ENCODE measurements at places on chromosomes 13 and 19.

DNA sequence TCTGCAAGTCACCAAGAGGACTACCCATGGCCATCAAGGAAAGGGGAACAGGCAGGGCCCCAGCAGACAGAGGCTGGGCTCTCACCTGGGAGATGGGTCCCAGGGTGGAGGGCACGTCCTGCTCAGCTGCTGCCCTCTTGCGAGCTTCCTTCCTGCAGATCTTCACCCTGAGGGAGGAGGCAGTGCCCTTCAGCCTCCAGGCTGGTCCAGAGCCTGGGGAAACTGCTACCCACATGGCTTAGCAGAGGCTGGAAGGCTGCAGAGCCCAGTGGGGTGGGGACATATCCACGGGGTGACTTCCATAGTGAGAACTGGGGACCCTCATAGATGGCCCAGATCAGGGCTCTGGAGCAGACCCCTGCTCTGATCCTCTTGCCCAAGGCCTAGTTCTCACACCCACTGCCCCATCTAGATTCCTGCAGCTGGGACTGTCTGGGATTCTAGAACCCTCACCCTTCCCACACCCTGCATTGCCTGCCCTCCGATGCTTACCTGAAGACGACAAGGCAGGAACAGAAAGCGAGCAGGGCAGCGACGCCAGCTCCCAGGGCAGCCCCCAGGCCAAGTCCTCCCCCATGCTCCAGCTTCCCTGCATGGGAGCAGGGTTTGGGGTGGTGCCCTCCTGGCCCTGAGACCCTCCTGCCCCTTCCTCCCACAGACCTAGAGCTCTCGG is 9.0 kb downstream of the SIGLEC11 start:
- no peak for DNase-seq

DNA sequence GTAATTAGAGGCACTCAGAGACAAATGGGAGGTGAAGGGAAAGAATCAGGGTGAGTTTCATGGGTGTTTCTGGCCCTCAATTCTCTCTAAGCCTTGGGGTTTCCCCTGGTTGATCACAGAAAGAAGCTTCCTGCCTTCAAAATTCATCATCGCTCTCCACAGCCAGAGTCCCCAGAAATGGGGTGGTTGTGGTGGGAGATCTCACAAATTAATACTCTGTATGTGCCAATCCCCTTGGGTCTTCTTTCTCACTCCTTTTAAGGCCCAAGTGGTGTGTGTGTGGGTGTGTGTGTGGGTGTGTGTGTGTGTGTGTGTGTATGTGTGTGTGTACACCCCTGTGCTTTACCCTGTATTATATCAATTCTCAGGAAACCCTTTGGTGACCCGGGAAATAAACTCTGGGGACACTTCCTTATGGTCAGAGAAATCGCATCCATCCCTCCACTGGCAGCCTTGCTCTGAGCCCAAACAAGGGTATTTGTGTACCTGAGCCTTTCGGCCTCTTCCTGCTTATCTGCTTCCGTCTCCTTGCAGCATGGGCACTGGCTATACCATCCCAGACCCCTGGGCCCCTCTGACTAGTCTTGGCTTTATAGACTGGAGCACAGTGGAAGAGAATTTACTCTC is 2.8 kb upstream of the FCGBP start:
- peak; percentile 11 for DNase-seq

- DNase-seq = no peak
These were observed 60.3 kb downstream of the ZNF726 start for GRCh38 chr19:23974941-23975340.

- peak; percentile 24 for DNase-seq
These were observed 1.1 kb downstream of the PIP5K1C start for GRCh38 chr19:3698974-3699740.

DNA sequence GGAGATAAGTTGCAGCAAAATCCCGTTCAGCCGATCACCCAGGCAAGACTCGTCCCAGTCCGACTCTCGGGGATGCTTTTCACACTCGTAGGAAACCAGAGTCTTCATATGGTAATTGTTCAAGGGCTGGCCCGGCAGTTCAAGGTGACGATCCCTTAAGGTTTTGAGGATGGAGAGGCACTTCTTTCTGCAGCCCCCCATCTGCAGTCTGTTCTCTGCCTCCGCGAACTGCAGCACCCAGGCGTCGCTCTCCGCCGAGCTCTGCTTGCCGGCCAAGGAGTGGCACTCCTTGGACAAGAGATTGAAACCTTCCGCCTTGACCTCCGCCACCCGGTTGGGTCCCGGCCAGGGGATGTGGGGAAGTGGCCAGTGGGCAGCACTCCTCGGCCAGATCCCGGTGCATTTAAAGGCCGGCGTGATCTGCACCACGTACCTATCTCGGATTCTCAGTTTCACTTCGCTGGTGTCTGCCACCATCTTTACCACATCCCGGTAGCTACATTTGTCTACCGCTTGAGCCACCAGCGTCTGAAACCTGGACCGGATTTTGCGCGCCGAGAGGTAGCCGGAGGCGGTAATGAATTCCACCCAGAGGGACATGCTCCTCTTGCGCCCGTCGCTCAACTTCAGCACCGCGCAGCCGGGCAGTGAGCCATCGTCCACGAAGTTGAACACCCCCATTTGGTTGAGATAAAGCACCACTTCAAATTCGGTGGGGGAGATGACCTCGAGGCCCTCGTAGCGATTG is 1.1 kb downstream of the MAB21L1 start:
- DNase-seq = no peak

DNA sequence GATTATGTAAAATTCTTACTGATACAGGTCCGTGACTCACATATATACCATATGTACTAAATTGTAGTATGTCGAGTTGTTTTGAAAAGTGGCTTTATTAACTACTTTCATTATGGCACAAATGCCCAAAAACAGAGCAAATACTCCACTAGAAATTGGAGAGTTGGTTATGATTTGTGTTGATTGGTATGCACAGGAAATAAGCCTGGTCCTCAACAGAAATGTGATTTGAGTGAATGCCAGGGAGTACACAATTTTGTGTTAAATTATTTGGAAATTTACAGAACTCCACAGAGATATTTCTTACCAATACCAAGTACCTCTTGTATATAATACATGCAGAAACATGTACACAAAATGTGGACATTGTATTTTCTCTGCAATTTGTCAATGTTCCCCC is 676.7 kb downstream of the PCDH9 start:
- DNase-seq = no peak

DNA sequence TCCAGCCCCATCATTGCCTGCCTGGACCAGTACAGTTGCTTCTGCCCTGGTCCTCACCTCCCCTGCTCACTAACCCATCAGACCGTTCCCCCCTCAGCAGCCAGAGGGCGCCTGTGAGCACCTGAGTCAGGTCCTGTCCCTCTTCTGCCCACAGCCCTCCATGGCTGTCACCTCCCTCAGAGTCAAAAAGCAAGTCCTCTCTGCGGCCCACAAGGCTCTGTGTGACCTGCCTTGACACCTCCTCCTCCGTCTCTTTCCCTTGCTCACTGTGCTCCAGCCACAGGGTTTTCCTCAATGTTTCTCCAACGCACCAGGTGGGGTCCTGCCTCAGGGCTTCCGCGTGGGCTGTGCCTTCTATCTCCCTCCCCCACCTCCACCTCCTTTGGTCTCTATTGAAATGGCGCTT is 29.4 kb upstream of the PTPRS start:
- peak; percentile 14 for DNase-seq

- DNase-seq = peak; percentile 33
These were observed 3.9 kb upstream of the GSK3A start for GRCh38 chr19:42246143-42246921.

- DNase-seq = peak; percentile 46
These were observed 24.9 kb downstream of the SIGLEC7 start for GRCh38 chr19:51166846-51167490.

GRCh38 chr19:18488403-18488723 is 33.5 kb downstream of the ELL start:
- no peak for DNase-seq

- no peak for DNase-seq
These were observed 733.9 kb upstream of the ARGLU1 start for GRCh38 chr13:107301724-107302374.

- DNase-seq = no peak
These were observed 7.8 kb upstream of the VSTM2B start for GRCh38 chr19:29517946-29518345.

DNA sequence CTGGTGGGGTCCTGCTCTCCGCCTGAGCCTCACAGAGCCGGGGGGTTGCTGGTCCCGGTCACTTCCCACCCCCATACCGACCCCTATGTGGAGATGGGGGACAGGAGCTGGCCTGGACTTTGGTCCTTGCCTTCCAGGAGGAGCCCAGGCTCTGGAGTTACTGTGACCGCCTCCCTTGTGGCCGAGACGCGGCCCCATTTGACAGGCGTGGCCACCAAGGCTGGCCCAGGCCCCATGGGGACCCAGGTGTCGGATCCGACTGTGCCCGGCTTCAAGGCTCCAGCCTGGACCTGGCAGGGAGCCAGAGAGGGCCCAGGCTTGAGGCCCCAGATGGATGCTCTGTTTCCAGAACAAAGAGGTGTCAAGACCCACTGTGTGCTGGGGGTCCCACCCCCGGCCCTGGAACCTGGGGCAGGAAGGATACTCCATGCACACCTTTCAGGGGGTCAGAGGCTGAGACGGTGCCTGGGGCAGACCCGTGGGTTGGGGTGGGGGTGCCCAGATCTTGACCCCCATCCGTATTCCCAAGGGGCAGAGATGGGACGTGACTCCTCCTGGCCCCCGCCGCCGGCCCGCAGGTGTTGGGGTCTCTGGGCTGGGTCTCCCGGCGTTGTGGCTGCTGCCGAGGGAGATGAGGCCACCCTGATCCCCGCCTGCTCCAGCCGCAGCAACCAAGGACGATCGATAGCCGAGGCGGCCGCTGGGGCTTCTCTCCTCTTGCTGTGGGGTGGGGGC is 47.8 kb upstream of the TCF3 start:
- no peak for DNase-seq

DNA sequence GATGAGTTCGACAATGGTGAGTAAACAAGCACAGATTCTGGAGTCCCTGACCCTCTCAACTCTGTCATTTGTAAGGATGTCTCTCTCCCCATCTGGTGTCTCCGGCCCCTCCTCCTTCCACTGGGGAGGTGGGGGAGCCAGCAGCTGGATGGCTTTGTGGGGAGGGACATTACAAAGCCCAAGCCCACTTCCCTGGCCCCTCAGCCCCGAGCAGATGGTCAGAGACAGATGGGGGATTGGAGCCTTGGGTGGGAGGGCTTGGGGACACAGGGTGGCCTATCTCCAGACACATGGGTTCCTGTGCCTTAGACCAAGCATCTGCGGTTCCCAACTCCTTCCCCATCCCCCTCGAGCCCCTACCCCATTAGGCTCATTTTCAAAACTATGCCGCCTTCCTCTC is 2.5 kb downstream of the TIMM50 start:
- no peak for DNase-seq

- DNase-seq = no peak
These were observed 299.5 kb downstream of the MZT1 start for GRCh38 chr13:72427757-72428528.

DNA sequence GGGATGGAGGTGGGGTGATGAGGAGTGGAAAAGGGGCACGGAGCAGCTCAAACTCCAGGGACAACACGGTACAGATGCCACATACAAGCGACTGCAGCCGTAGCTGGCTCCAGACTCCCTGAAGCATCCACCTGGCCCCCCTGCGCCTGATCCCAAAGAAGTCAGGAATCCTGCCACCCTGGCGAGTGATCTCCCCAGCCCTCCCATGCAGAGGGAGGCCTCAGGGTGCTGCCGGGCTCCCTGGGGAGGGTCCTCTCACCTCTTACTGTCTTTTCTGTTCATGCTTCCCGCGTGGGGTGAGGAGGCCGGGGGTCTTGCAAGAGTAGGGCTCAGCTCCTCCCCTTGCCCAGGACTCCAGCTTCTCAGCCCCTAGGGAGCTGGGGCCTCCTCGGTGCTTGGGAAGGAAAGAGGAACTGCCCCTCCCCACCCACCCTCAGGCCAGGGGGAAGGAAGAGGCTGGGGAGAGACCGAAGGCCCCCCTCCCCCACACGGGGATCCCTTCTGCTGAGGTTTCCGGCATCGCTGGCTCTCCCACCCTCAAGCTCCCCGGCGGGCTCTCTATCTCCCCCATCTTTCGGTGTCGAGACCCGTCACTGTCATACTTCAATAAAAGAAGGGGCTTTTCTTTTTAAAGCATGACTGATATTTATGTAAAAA is at the start of gene RASGRP4:
Gene RASGRP4, minus strand, starts transcription at position 410 of the 657 bp plus-strand sequence. Its CDS starts 128 bp downstream, at position 282.
- peak; percentile 57 for DNase-seq

DNA sequence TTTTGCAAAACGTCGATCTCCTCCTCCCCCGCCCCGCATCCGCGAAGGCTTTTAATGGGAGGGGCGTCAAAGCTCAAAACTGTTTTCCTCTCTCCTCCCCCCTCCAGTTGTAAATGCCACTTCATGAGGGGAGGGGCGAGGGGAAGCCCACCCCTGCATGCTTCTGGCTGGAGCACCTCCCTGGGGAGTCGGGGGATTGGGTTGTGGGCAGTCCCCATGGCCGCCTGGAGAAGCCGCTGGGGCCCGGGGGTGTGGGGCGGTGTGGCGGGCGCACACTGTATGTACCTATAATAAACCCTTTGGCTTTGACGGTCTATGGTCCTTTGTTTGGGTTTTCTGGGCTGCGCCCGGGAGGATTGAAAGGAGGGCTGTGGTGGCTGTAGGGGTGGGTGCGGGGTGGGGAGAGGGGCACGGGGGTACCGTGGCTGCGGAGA is 505 bp upstream of the SHKBP1 start:
- no peak for DNase-seq
